ENCODE measurements at places on chromosomes 16 and 17. TPM values are rescaled to one million over a fixed set of nuclear protein-coding genes. Genes with fewer than 3 reads are reported as not detected.

NAT9 gene
- total RNA-seq = 18.6 TPM

DNA sequence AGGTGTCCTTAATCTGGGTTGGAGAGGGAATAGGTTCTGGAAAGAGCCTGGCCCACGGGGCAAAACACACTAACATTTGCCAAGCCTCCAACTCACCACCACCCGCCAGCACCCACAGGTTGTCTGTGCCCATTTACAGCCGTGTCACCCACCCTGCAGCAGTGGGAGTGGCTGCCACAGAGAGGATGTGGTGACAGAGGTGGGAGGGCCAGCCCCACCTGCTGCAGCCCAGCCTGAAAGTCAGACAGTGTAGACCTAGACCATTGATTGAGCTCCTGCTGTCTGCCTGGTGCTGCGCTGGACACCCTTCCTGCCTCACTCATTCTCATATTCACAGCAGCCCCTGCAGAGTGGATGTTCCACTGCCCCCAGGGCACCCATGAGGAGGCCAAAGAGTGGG lies 44.7 kb downstream of the IL21R start:
- peaks cover 8% of the 10 kb centered on the region for H3K4me1 ChIP-seq
- H3K36me3 ChIP-seq = no peaks in the 10 kb centered on the region
- peaks cover 74% of the 10 kb centered on the region for H3K27me3 ChIP-seq
- H3K27ac ChIP-seq = no peak overlapping the region
- no peak for DNase-seq

GRCh38 chr17:39573447-39574298 lies 34.0 kb downstream of the NEUROD2 start:
- H3K36me3 ChIP-seq = peaks cover 9% of the 10 kb centered on the region
- H3K4me3 ChIP-seq = peak overlapping the region; percentile 76
- H3K27ac ChIP-seq = peak overlapping the region; percentile 91
- peaks cover 21% of the 10 kb centered on the region for H3K4me1 ChIP-seq

CDT1 gene
- total RNA-seq = 0.63 TPM

- H3K27ac ChIP-seq = no peak overlapping the region
- DNase-seq = no peak
- peaks cover 55% of the 10 kb centered on the region for H3K4me1 ChIP-seq
- H3K27me3 ChIP-seq = peaks cover 47% of the 10 kb centered on the region
- peak overlapping the region; percentile 93 for H3K4me3 ChIP-seq
Measured at GRCh38 chr17:74202938-74203337, 540 bp upstream of the RPL38 start.

KRT25 gene
- total RNA-seq = not detected

HS3ST2 gene
- total RNA-seq = 0.38 TPM

DNA sequence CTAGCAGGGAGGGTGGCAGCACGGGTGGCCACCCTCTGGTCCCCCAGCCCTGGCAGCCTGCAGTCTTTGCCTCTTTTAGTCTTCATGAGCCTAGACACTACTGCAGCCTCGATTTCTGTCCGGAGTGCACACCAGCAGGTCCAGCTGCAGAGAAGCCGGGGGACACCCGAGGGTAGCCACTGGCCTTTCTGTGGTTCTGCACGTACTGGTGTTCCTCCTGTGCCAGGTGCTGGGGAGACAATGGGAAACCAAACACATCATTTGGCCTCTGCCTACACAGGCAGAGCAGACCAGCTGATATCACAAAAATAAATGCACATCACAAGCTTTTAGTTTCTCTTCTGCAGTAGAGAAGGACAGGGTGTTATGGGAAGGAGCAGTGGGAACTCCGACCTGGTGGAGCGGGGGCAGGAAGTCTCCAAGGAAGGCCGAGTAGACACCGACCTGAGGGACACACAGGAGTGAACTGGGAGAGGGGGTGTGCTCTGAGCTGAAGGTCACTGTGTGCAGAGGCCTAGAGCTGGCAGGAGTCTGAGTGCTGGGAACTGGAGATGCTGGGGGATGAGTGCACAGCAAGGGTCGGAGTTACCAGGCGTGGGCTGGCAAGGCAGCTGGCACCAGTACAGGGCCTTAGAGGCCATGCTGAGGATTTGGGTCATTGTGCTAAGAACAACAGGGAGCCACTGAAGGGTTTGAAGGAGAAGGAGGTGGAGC lies 23.1 kb downstream of the GPT2 start:
- H3K36me3 ChIP-seq = peaks cover 9% of the 10 kb centered on the region
- H3K27me3 ChIP-seq = no peaks in the 10 kb centered on the region
- peaks cover 10% of the 10 kb centered on the region for H3K4me1 ChIP-seq
- DNase-seq = no peak
- H3K27ac ChIP-seq = peak overlapping the region; percentile 24
- no peak overlapping the region for H3K4me3 ChIP-seq

- DNase-seq = no peak
- no peak overlapping the region for H3K4me3 ChIP-seq
- peaks cover 4% of the 10 kb centered on the region for H3K27me3 ChIP-seq
- no peak overlapping the region for H3K27ac ChIP-seq
- H3K4me1 ChIP-seq = no peaks in the 10 kb centered on the region
- H3K36me3 ChIP-seq = no peaks in the 10 kb centered on the region
Measured at GRCh38 chr17:56733833-56734232, 99.9 kb downstream of the C17orf67 start.

IQCK gene
- 6.0 TPM for total RNA-seq

SNX20 gene
- total RNA-seq = 0.69 TPM

GRCh38 chr16:74558873-74559272 lies 48.0 kb downstream of the GLG1 start:
- no peaks in the 10 kb centered on the region for H3K27me3 ChIP-seq
- no peak overlapping the region for H3K27ac ChIP-seq
- H3K4me3 ChIP-seq = no peak overlapping the region
- no peak for DNase-seq
- no peaks in the 10 kb centered on the region for H3K36me3 ChIP-seq

GRCh38 chr16:165539-166374 lies at the start of gene HBM:
Gene HBM (plus strand): TSS chr16:165978. CDS start chr16:165998, 20 bp downstream.
- H3K27ac ChIP-seq = no peak within 1 kb of the TSS
- DNase-seq = no peak
- H3K4me3 ChIP-seq = peak within 1 kb of the TSS; percentile 50
- H3K27me3 ChIP-seq = peaks cover 80% of the 10 kb centered on the region

NXN gene
- 13.8 TPM for total RNA-seq

GRCh38 chr17:74457146-74457819 lies 9.2 kb upstream of the CD300A start:
- H3K4me1 ChIP-seq = peaks cover 45% of the 10 kb centered on the region
- H3K27ac ChIP-seq = peak overlapping the region; percentile 4

DNA sequence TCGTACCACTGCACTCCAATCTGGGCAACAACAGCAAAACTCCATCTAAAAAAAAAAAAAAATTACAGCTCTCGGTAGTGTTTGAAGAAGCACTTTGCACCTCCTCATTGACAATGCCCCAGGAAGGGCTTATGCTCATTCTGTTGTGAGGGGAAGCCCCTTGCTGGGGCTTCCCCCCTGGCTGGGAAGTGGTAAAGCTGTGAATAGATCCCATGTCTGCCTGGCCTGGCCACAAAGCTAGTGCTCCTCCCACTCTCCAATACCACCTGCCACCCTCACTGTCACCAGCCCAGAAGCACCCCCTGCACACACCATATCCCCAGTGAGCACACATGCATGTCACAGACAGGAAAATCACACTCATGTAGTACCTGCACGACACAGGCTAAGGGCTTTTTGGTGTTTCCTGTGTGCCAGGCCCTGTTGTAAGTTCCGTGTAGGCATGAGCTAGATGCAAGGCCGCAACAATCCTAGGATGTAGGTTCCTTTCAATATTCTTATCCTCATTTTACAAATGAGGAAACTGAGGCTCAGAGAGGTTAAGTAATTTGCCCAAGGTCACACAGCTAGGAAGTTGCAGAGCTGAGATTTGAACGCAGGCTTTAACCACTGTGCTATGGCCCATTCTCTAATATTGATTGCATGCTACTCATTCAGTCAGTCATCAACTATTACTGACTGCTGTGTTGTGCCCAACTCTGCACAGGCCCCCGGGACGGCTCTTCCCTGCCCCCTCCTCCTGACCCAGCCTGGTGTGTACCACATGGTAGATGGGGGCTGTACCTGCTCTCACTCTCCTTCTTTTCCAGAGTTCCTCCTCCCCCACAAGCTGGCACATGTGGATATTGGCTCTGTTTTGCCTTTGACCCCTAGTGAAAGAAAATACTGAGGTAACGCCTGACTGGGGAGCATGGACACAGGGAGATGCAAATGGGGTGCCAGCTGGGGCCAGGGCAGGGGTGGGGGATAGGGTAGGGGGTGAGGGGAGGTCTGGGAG lies 11.9 kb upstream of the COL1A1 start:
- H3K36me3 ChIP-seq = no peaks in the 10 kb centered on the region
- H3K27ac ChIP-seq = peak overlapping the region; percentile 27
- peaks cover 31% of the 10 kb centered on the region for H3K27me3 ChIP-seq
- H3K4me3 ChIP-seq = no peak overlapping the region

DNA sequence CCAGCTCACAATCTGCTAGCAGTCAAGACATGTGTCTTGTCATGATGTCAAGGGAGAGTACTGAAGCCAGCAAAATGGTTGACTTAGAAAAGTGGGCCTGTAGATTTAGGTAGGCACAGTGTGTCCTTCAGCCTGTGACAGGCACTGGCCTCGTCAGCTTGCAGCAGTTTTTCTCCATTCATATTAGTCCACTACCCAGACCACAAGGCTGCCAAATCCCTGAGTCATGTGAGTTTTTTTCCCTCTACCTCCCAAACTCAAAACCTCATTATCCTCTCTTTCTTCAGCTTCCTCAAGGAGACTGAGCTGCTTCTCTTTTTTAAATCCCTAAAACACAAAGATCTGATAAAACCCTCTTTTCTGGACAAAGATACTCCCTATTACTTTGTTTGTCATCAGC lies 102.6 kb upstream of the HS3ST3A1 start:
- H3K36me3 ChIP-seq = no peaks in the 10 kb centered on the region
- no peak for DNase-seq
- H3K4me1 ChIP-seq = no peaks in the 10 kb centered on the region
- H3K27me3 ChIP-seq = peaks cover 9% of the 10 kb centered on the region
- H3K4me3 ChIP-seq = no peak overlapping the region
- H3K27ac ChIP-seq = no peak overlapping the region

HEATR9 gene
- total RNA-seq = not detected

DNA sequence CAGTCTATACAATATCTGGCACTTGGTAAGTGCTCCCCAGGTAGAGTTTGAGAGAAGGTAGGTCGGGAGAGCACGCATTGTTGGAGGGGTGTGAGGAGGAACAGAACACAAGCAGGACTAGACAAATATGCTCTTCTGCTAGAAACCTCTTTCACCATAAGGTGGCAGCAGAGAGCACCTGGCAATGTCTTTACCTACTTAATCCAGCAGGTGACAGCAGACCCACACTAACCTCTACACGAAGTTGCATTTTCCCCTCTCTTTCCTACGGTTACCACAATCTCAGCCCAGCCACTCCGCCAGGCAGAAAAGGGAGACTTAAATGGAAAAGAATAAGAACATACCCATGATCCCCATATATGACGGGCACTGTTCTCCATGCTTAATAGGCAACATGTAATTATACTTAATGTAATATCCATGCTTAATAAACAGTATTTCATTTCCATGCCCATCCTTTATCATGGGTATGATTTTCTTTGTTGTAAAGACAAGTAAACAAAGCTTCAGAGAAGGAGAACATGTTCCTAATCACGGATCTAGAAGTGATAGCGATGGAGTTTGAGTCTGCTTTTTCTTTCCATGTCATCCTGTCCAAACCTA lies 55.1 kb upstream of the CCL2 start:
- peak overlapping the region; percentile 36 for H3K27ac ChIP-seq
- DNase-seq = peak; percentile 44

CACNG1 gene
- total RNA-seq = not detected
